ENCODE measurements at places on chromosomes 2 and 18.
A peak's percentile ranks its signal among the peaks of the same experiment; 100 is the strongest.

GRCh38 chr18:10035281-10035991 lies 121.6 kb downstream of the VAPA start:
- DNase-seq: peak; percentile 79

DNA sequence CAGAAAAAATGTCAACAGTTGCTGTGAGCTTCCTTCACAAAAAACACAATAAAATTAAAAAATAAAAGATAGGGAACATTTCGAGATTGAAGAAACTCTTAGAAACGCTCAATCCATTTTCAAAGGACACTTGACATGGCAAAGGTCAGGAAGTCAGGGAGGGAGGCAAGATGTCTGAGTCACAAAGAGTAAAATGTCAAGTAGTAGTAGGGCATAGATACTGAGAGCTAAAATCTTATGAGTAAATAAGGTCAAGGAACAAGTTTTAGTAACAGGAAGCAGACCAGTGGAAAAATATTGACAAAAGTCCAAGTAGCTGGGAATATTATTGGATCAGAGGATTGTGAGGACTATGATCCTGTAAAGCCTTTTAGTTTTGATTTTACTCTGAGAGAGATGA lies 495.6 kb downstream of the TMX3 start:
- no peak for DNase-seq

GRCh38 chr2:123077101-123077500 lies 948.0 kb upstream of the CNTNAP5 start:
- no peak for DNase-seq

- DNase-seq: no peak
These were observed 151.9 kb downstream of the CERS6 start for GRCh38 chr2:168607992-168608391.

DNA sequence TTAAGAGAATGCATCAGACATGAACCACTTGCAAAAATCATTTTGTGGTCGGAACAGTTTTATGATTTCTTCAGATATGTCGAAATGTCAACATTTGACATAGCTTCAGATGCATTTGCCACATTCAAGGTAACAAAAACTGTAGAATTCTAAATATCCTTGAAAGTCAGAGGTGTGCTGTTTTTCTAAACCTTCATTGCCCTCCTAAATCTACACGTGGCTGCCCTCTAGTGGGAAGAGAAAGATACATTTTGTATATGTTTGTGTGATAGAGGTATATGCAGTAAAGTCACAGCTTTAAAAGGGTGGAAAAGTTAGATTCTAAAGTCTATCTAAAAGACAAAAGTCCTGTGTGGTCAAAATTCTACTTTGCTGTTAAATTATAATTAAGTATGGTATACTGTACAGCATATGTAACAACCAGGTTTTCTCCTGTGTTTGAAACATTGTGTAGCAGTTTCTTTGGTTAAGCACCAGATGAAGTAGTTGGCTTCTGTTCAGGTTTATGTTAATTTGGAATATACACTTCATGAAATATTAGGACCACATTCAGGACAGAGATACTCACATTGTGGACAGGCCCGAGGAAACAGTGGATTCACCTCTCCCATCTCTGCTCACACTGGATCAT lies 65.9 kb upstream of the ITM2C start:
- DNase-seq: peak; percentile 29

DNA sequence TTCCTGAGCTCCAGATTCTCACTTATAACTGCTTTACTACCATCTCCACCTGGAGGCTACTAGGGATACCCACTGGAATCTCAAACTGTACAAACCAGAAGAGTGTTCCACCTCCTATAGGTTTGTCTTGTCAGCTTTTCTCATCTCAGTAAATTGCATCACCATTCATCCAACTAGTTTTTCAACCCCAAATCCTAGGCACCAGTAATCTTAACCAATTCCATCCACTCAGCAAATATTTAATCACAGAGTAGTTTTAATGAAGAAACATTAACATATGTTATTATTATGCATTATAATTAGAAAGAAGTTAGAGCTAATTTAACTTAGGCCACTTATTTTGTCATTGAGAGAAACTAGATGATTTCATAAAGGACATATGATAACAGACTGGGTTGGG lies 635.0 kb downstream of the DCDC2C start:
- DNase-seq: no peak

Measured in foreskin melanocyte (primary cell).